ENCODE measurements at places on chromosomes 12 and 14.
A peak's percentile ranks its signal among the peaks of the same experiment; 100 is the strongest.

GRCh38 chr14:24403294-24403998 is 4.6 kb downstream of the NYNRIN start:
- DNase-seq, result no peak

- DNase-seq, result peak; percentile 37
Observed at GRCh38 chr14:91230397-91231035, 14.0 kb downstream of the GPR68 start.

DNA sequence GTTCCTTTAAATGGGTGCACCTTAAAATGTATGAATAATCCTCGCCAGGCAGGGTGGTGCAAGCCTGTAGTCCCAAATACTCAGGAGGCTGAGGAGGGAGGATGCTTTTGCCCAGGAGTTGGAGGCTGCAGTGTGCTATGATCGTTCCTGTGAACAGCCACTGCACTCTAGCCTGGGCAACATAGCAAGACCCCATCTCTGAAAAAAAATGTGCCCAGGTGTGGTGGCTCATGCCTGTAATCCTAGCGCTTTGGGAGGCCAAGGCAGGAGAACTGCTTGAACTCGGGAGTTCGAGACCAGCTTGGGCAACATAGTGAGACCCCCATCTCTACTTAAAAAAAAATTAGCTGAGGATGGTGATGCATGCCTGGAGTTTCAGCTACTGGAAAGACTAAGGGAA is 39.6 kb downstream of the ACACB start:
- no peak for DNase-seq

DNA sequence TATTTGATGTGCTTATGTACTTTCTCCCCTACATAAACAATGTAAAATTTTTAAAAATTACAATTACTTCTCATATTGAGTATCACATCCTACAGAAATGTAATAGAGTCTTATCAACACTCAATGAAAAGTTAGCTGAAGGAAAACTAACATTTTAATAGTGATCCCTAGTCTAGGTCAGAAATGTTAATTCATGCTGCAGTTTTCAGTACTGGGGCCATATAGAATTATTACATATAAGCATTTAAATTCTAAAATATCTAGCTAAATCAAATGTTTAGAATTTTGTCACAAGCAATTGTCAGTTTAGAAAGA is 37.8 kb downstream of the SLC6A15 start:
- no peak for DNase-seq

DNA sequence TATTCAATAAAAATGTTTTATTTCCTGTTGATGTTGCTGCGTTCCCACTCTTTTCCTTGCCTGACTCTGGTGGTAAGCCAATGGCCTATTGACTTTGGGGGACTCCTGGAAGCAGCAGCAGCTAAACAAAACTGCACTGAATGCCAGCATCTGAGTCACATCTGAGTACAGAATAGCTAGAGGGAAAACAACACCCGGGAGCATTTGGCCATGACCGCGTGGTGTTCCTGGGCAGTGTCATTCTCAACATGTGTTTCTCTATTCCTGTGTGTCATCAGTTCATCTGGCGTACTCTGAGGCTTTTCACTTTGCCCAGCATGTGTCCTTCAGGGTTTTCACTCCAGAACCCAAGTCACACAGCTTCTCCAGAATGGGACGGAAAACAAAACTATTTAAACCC is 238.8 kb downstream of the PAWR start:
- DNase-seq, result peak; percentile 89

DNA sequence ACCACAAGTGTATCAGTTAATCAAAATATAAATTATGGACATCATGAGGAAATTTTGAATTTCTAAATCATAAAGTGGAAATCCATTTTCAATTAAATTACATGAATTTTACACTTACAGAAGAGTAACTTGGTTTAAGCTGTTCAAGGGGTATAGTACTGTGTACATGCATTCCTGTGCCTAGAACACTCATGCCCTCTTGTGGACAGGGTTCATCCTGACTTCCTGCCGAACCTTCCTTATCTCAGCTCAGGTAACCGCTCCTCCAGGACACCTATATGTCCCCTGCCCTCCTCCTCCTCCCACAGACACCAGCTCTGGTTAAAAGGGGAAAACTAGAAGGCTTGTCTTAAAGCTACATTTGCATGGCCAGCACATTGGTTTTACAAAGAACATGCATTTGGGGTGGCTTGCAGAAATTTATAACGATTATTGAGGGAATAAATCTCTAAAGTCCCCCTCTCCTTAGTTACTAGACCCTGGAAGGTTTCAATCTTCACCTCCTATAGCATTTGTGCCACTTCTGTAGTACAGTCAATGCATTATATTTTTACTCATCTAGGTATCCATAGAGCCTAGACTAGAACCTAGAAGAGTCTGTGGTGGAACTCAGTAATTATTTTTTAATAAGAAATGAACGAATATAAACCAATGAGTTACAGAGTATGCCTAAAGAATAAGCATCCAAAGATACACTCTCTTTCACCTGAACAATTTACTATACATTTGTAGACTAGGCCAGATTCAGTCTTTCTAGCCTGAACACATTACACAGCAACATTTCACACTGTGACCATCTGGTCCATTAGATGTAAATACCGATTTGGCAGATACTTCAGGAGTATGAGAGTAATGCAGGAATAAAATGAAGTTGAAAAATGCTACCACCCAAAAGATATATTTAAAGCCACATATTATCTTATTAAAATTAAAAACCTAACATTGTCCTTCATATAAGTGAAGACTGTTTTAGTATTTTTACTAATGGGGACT is 345.6 kb downstream of the PAWR start:
- DNase-seq, result peak; percentile 44

DNA sequence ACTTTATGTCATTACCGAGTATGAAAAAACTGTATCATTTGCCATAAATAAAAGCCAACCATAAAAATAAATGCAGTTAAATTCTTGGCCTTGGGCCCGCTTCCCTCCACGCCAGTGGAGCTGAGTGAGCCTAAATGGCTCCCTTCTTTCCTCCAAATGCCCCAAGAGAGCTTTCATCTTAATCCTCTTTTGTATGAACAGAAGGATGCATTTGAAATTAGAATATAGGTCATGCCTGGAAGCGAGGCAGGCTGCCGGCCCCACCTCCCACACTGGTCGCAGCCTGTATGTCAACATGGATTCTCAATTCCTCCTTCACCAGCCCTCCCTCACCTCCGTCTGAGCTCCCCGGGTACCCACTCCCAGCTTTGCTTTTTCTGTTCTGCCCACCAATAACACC is 245.7 kb downstream of the SLC15A4 start:
- DNase-seq, result no peak

DNA sequence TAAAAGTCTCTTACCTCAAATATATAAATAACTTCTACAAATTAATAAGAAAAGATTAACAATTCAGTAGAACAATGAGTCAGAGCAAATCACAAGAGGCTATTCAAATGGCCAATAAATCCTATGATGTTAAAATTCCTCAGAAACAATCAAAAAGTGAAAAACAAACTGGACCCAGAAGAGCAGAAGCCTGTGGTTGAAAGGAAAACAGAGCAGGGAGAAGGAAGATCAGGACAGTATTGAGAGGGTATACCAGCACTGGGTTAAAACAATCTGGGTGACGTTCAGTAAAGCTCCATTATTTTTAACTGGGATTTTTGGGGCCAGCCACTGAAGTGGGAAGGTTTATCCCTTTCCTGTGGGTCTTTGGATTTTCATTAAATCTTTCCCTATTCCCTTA is 39.7 kb upstream of the PCED1B start:
- no peak for DNase-seq

DNA sequence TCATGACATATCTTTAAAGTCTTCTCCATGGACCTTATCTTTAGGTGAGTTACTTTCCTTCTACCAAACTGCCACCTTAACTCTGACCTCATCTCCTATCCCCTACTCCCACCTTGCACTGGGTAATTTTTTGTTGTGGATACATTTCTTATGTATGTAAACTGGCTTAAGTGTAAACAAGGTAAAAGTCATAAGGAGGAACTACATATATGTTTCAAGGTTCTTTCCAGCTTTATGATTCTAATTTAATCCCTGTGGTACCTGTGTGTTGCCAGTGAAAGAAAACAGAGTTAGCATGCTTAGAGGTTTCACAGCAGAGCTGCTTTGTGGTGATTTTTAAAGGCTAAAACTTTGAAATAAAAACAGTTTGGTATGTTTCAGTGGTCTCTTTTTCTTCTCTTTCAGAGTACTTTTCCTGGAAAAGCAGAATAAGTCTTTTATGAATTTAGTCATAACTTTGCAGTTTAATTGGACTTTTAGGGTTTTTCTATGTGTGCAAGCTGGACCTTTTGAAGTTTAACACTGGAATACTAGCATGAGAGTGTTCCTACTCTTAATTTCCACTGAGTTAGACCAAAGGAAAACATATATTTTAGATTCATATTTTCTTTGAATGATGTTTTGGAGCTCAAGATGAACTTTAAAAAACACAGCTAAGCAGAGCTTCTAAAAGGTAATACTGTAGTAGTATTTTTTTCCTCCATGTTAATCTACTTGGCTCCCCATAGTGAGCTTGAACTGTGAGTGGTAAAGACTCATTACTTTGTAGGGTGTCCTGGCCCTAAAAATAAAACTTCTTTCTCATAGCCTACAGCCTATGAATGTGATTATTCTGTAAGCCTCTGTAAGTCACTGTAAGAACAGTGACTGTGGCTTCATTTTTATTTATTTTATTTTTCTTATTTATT is 105.4 kb downstream of the FUT8 start:
- DNase-seq, result no peak

- peak; percentile 43 for DNase-seq
Observed at GRCh38 chr12:111597831-111598636, 1.1 kb downstream of the ATXN2 start.

DNA sequence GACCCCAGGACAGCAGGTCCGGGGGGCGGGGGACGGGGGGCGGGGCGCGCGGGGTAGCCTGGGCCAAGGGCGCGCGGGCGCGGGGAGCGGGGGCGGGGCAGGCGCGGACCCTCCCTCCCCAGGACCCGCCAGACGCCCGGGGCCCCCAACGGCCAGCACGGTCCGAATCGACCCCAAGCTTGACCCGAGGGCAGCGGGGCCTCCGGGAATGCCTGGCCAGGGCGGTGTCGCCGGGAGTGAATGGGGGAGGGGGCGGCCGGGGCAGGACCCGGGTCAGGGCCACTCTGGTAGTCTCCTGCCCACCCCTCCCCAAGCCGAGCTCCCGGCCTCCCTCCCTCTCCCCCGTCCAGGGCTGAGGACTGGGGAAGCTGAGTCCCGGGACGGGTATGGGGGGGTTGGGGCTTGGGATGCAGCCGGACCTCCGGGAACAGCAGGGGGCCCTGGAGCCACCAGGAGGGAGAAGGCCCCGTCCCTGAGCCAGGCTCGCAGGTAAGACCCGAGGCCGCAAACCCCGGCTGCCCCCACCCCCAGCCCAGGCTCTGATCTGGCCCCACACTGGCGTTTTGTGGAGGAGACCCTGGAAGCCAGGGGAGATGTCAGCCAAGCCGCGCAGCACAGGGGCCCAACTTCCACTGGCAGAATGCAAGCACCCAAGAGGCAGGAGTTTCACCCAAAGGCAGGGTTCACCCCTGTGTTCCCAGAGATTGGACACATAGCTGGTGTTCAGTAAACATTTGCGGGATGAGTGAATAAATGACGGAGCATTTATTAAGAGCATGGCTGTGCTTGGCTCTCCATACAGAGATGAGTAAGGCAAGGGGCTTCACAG is 545 bp upstream of the GALNT9 start:
- DNase-seq, result no peak

GRCh38 chr12:52310622-52311284 is 10.4 kb downstream of the KRT83 start:
- DNase-seq, result peak; percentile 34

GRCh38 chr12:124279315-124279714 is 15.6 kb upstream of the RFLNA start:
- no peak for DNase-seq

- DNase-seq, result no peak
Observed at GRCh38 chr14:30855345-30856037, 18.9 kb upstream of the COCH start.

GRCh38 chr12:80239867-80240266 is 140.5 kb downstream of the OTOGL start:
- no peak for DNase-seq

DNA sequence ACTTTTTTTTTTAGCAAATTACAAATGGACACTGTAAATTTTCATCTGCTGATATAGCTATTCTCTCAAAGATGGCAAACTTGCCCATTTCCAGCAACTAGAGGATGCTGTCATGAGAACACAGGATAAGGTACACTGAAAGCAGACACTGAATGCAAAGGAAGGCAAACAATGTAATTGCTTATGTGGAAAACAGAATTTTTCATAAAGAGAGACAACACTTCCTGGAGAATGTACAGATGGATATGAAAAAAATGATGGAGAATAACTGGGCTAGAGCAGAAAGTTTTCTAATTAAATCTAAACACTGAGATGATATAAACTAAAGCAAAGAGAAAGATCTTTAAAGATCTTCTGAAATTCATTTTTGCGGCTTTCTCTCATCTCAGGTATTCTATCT is 581 bp downstream of the CD69 start:
- DNase-seq, result no peak

DNA sequence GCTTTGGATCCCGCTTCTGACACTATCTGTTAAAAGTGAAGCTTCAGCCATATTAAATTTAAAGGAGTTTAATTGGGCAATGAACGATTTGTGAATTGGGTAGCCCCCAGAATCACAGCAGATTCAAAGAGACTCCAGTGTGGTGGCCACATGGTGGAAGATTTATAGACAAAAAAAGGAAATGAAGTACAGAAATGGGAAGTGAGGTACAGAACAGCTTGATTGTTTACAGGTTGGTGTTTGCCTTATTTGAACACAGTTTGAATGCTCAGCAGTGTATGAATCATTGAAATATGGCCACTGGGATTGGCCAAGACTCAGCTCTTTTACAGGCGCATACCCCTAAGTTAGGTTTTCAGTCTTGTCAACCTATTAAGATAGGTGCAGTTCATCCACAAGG is 21.9 kb downstream of the CCDC91 start:
- DNase-seq, result no peak

GRCh38 chr12:124592481-124593160 is 25.2 kb upstream of the NCOR2 start:
- DNase-seq, result no peak

- DNase-seq, result no peak
Observed at GRCh38 chr14:21210023-21210422, 54.2 kb upstream of the OR5AU1 start.

DNA sequence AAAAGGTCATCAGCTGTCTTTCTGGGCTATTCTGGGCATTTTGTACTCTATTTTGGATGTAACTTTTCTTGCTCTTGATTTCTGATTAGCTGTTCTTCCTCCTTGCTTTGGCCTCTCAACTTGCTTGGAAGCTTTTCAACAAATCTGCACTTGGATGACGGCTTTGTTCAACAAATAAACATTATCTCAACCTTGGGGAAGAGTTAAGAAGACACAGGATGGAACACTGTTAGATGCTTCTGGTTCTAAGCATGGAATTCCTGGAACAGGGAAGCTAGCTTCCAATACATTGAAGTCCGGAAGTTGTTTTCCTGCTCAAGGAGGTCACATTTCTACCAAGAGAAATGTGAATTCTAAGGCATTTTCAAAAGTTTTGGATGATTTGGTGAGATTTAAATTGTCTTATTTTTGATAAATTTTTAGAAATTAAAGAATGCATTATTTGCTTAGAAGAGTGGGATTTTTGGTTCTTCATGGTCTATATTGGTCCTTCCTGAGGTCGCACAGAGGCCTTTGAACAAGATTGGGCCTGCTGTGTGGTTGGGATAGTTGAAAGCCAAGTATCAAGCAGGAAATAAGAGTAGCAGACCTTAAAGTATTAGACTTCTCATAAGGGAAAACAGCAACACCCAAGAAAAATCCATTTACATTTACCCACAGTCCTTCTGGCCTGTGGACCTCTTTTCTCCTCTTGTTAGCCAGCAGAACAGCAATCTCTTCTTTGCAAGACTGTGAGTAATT is 59.2 kb downstream of the PPFIBP1 start:
- peak; percentile 27 for DNase-seq

Data from amniotic epithelial cell (primary cell).